ENCODE measurements at places on chromosomes 1 and 21.

DNA sequence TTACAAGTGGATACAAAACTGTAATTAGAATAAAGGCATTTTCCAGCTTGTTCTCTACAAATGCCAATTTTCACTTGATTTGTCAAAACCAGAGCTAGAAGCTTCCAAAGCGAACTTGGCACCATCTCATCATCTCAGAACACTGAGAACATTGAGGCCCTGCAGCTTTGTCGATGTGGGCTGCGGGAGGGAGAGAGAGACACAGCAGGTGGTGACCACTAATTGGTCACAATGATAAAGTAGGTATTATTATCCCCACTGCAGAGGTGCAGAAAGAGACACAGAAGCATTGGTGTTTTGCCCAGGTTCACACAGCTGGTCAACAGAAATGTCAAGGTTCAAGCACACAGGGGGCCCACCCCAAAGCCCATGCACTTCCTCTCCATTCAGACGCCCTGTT is 72.2 kb upstream of the KRTAP19-8 start:
- no peak for DNase-seq

DNA sequence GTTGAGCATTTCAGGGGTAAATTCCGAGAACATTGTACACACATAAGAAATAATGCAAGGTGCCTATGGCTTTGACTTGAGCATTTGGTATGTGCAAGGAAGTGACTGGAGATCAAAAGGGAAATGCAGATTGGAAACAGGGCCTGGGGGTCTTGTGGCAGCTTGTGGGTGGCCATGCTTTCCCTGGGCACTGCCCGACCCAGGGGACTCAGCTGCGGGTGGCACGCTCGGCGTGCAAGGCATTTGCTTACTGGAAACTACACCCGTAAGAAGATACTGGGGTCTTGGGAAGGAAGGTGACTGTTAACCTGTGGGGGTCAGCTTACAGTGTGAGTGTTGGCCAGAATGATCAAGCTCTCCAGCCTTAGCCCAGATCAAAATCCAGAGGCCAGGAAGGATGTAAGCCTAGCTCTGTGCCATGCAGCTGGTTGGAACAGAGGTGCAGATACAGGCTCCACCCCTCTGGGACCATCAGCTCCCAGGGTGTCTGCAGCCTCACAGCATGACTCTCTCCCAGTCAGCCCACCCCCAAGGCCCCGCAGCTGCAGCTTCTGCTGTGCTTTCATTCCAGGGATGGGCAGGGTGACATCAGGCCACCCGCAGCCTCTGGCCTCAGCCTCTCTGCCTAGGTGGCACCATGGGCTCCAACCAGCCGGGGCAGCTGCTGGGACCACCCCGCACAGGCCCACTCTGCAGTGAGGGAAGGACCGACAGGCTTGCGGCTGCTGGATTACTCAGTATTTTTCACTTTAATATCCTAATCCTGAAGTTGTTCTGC is 55.1 kb downstream of the KIF26B start:
- DNase-seq: no peak

DNA sequence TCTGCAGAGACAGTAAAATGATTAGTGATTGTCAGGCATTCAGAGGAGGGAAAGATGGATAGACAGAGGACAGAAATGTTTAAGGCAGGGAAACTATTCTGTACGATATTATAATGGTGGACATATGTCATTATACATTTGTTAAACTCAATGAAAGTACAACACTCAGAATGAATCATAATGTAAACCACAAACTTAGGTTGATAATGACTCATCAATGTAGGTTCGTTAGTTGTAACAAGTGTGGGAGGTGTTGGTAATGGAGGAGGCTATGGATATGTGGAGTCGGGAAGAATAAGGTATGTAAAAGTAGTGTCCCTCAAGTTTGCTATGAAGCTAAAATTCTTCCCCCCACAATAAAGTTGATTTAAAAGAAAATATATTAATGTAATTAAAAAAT is 455.0 kb downstream of the BRINP3 start:
- no peak for DNase-seq

- no peak for DNase-seq
Measured at GRCh38 chr1:60745484-60745883, 336.9 kb upstream of the NFIA start.

DNA sequence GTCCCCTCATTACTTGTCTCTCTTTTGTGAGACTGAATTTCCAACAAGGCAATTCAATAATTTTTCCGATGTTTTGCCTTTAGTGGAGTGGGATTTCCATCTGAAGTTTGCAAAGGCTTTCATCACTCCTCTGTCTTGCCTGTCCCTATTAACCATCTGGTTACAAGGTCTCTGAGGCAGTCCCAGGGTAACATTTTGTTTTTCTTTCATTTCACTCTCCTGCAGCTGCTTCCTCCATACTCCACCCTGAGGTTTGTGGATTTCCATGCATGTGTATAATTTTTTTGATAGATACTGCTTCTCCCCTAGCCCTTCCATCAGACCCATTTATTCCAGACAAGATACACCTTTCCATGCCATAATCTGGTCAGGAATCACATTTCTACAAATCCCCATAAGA is 366.8 kb downstream of the PTBP2 start:
- DNase-seq: no peak

- DNase-seq: no peak
Measured at GRCh38 chr1:206923009-206923960, 1.5 kb upstream of the FCMR start.

- no peak for DNase-seq
Measured at GRCh38 chr21:20373031-20373430, 625.2 kb upstream of the NCAM2 start.

GRCh38 chr1:215566556-215567490 is at the start of gene KCTD3:
KCTD3 (plus strand) TSS chr1:215567304; CDS start chr1:215567686, 382 bp downstream.
- DNase-seq: no peak

GRCh38 chr1:198238121-198238520 is 81.3 kb downstream of the NEK7 start:
- DNase-seq: no peak

DNA sequence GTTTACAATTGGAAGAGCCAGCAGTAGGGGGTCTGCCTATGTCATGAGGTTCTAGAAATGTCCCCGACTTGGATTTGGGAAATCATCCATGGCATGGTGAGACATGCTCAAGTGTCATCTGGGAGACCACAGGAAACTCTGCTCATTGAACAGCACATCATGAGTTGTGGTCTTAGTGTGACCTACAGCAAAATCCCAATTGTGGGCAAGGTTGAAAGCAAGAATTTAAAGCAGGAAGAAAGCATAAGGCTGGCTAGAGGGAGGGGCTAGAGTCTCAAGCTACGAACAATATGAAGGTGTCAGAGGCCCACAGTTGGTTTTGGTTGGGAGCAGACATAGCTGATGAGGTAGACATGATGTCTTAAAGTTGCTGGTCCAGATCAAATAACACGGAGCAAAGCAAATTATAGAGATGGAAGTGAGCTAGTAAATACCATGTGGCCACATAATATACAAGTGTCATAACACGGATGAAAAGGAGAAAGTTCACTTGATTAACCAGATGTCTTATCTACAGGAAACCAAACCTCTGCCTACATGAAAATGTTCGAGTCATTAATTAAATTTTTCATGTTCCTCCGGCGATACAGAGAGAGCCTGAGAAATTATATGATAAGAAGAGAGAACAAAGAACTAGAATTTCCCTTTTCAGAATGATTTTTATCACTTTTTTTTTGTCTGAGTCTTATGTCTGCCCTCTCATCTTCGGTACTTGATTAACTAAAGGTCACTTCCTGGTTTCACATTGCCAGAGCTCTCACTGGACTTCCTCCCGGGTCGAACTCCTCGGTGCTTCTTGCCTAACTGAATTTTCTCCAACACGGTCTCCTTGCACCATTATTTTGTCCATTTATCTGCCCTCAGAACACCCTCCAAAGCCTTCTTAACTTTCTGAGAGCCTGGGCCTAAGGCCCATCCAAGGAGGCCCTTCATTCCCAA is 67.5 kb upstream of the DUSP10 start:
- no peak for DNase-seq

DNA sequence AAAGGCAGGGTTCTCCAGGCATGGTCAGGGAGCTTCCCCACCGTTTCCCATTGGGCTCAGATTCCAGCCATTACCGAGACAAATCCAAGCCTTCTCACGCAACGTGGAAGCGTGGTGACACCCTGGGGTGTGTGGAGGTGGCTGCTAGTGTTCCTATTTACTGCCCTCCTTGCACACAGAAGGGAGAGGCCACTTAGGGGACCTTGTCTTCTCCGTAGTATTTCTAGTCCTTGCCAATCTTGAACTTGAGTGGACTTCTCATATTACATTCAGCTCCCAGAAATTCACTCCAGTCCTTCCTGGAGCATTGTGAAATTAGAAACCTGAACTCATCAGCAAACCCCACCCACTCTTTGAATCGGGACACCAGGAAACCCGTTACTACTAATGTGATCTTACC is 131.6 kb downstream of the AJAP1 start:
- DNase-seq: no peak

- DNase-seq: no peak
Measured at GRCh38 chr21:42861311-42861847, 18.0 kb downstream of the WDR4 start.

DNA sequence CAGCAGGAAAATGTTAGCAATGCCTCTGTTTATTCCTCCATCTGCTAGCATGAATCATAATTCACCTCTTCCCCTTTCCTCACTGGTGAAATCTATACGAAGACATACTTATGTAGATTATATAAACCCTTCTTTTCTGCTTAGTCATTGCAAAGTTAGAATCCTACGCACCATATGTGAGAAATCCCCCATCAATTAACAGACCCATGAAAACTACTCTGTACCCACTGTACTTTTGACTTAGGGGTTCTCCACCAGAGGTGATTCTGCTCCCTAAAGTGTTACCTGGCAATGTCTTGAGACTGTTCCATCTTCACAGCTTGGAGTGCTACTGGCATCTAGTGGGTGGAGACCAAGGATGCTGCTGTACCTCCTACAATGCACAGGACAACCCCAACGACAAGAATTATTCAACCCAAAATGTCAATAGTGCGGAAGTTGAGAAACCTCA is 49.6 kb upstream of the KCTD3 start:
- no peak for DNase-seq

- no peak for DNase-seq
Measured at GRCh38 chr21:44778094-44778493, 23.5 kb downstream of the UBE2G2 start.

DNA sequence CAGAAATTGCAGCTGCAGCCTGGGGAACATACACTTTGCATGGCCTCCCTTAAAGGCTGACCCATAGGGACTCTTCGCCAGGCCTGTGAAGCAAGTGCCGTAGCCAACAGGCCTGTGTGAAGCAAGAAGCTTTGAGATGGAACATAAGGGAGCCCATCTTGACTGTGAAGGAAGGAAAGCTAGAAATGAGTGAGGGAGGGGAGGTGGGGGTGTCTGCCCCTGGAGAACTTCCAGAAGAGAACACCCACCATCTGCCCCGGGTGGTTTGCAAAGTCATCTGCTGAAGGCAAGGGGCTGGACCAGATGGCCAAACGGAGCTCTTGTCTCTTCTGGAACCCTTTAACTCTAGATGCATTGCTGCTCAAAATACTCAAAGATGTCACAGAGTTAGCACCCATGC is 103.3 kb upstream of the GRIK3 start:
- DNase-seq: no peak

GRCh38 chr1:47712596-47713299 is 274.9 kb downstream of the FOXD2 start:
- no peak for DNase-seq

- DNase-seq: no peak
Measured at GRCh38 chr1:153277852-153278251, 18.4 kb downstream of the LORICRIN start.

- no peak for DNase-seq
Measured at GRCh38 chr1:38740487-38740886, 119.1 kb downstream of the RRAGC start.

- no peak for DNase-seq
Measured at GRCh38 chr1:96596226-96596922, 125.2 kb upstream of the PTBP2 start.

- DNase-seq: no peak
Measured at GRCh38 chr1:7300893-7301663, 470.0 kb upstream of the VAMP3 start.

DNA sequence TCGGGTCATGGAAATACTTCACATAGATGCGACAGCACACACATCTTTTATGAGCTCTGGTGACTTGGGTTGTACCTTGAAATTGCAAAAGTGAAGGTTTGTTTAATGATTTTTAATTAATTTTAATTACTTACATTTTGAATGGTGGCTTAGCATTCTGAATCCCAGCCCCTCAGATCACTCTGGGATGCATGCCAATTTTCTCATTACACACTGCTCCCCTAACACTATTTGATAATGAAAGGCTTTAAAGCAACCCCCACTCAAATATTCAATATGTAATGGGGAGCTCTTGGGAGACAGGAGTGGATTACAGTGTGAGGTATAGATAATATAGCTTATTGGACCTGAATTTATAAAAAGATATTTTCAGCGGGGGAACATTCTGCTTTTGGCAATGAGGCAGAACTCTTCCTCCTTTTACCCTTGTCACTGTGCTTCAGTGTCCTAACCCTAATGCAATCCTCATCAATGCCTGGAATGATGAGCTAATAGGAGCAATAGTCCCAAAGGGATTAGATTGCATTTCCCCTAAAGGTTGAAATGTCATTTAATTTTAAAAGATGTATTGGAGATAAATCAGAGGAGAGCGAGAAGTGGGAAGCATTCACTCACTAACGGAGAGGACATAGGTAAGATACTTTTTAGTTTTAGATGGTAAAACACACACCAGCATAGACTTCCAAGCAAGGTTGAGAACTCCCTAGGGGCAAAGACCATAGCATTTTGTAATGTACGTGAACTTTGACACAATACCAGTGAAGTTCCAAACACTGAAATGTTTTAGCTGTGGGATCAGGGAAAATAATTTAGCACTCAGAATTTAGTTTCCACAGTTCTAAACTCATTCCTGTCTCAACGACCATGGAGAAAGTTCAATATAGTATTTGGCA is 384.1 kb upstream of the PLXNA2 start:
- no peak for DNase-seq

DNA sequence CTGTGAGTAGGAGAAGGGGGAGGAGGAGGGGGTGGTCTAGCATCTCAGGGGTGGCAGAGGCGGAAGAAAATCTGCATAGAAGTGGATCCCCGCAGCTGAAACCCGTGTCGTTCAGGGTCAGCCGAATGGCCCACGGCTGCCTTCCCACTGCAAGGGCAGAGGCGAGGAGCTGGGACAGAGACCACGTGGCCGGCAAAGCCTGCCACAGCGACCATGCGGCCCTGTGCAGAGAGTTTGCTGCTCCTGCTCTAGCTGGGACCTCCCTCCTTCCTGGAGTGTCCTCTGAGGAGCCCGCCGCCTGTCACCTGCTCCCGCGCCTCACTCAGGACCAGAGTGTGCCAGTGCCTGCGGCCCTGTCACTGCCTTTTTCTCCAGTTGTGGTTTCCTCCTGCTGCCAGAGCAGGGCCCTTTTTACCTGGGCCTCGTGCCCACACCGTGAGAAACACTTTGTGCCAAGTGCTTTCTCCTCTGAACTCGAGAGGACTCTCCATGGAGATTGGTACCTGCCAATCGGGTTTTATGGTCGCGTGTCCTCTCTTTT is 5.4 kb upstream of the TRPM2 start:
- no peak for DNase-seq

- DNase-seq: no peak
Measured at GRCh38 chr21:38439426-38439825, 58.9 kb downstream of the ERG start.

GRCh38 chr1:5390504-5390903 is 601.7 kb downstream of the NPHP4 start:
- no peak for DNase-seq

Measured in activated CD4-positive, CD25-positive, alpha-beta regulatory T cell (primary cell).